ENCODE measurements at places on chromosomes 3 and 15.
A peak's percentile ranks its signal among the peaks of the same experiment; 100 is the strongest.

GRCh38 chr3:132822266-132822665 lies 100.1 kb upstream of the NPHP3 start:
- no peak for DNase-seq

DNA sequence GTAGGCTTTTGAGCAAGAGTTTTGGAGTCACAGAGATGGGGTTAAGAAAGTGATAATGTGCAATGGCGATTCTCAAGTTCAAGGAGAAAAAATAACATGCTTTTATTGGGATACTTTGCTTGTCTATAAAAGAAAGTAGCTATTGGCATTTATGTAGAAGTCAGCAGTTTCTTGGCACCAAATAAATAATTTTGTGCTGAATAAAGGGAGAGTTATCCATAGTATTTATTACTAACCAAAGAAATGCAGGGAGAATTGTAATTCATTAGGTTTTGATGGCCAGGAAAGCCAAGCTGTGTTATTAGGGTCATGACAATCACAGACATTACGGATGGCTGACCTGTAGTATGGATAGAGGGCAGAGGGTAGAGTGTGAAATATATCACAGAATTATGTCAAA lies 33.1 kb downstream of the BTD start:
- DNase-seq = no peak

DNA sequence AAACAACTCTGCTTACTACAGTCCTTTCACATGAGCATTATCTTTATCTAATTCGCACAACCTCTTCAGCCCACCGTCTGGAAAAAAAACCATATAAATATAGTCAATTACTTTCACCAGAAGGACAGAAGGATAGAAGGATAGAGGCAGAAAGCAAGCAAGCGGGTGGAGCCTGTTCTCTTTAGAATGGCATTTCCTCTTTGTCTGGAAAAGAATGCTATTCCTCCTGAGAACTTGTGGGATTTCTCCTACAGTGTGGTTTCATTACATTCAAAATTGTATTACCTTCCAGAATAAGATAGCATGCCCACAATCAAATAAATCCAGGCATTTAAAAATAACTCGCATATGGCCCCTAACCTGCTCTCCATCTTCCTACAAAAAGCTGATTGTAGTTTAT lies 23.1 kb downstream of the SLC30A4 start:
- DNase-seq = no peak

GRCh38 chr3:39150803-39151631 lies 2.4 kb downstream of the CSRNP1 start:
- peak; percentile 77 for DNase-seq

- DNase-seq = no peak
Observed at GRCh38 chr3:142282503-142282902, 57.1 kb upstream of the GK5 start.
